Stimulated activated CD4-positive, alpha-beta T cell treated with anti-CD3 and anti-CD28 coated beads, Interleukin-12 subunit alpha, Interleukin-12 subunit beta, amount 100 ng/mL, for 48 hours (primary cell): ENCODE measurements at places on chromosomes 2 and 18.

GRCh38 chr2:157603198-157603597 is 25.5 kb downstream of the ACVR1C start:
- DNase-seq = no peak

DNA sequence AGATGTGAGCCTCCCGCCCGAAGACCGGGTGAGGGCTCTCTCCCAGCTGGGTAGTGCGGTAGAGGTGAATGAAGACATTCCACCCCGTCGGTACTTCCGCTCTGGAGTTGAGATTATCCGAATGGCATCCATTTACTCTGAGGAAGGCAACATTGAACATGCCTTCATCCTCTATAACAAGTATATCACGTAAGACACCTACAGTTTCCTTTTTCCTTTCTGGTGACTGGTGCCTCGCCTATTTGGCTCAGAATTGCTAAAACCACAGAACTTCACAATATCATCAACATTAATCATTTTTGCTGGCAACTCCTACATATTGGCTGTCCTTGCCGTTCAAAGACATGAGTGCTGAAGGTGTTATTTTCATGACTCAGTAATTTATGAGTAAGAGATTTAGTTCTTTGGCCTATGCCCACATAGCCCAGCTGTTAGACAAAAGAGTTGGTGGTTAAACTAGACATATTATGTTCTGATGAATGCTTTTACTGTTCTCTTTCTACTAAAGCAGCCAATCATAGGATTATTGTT is 2.2 kb downstream of the STAMBP start:
- no peak for DNase-seq

GRCh38 chr2:8835279-8835678 is 2.1 kb downstream of the KIDINS220 start:
- DNase-seq = no peak

GRCh38 chr2:24592441-24593100 is 101.5 kb downstream of the NCOA1 start:
- DNase-seq = no peak

DNA sequence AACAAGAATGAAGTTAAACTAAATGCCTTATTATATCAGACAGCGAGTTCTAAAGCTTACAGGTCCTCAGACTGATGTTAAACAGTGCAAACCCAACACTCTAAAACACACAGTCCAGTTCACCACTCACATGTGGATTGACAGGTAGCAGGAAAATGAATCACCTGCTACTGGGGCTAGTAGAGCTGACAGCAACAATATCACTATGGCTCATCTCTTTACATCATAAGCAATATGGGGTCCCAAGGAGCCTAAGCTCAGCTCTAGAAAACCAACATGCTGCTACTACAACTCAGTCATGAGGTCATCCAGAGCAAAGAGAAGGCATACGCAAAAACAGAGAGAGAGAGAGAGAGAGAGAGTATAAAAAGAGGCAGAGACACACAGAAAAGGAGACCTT is 145.4 kb downstream of the NBAS start:
- DNase-seq = no peak

DNA sequence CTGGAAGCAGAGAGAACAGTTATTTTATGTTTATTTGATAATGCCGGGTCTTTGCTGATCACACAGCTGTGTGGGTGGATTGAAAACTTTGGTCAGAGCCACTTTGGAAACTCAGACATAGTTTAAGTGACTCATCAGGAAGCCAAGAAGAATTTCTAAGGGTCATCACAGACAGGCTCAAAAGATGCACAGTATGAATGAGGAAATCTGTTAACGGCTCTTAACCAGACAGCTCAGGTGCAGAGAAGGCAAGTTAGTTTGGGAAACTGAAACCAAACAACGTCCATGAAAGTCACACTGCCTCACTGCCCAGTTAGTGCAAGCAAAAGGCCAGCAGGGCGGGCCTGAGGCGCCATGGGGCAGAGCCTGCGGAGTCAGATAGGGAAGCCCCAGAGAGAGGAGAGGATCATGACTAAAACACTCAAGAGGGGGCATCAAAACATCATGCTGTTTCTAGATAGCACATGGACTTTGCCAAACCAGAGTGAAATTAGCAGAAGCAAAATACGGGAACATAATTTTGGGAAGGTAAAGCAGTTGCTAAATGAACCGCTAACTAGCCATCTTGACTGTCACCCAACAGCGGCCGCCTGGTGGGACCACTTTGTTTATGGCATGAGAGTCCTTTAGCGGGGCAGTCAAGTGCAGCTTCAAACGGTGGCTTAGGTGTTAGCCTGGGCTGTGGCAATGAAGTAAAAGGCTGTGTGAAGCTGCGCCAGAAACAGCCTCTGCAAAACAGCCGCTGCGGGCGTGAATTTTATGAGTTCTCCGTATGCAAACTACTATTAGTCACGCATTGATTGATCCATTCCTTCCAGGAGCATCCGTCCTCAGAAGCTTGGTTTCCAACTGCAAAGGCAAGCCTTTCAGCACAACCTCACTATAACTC is 101.2 kb downstream of the KCTD18 start:
- no peak for DNase-seq

GRCh38 chr18:51655327-51655698 is 457.8 kb upstream of the MEX3C start:
- no peak for DNase-seq

DNA sequence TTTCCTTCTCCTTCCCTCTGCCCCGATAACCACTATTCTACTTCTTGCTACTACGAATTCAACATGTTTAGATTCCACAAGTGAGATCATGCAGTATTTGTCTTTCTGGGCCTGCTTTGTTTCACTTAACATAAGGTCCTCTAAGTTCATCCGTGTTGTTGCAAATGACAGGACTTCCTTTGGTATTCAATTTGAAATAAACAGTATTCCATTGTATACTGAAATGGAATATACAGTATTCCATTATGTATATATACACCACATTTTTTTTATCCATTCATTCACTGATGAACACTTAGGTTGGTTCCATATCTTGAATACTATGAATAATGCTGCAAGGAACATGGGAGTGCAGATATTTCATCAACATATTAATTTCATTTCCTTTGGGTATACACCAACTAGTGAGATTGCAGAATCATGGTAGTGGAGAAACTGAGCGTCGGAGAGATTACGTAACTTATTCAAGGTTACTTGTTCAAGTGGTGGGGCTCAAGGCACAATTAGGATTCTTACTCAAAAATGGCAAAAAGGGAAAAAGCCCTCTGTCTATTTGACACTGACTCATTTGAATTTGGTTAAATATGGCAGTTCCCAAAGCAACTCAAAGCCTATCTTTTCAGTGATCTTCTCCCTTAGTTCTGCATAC is 85.1 kb downstream of the CHN1 start:
- no peak for DNase-seq

- DNase-seq = no peak
Measured at GRCh38 chr2:182509216-182509615, 82.4 kb upstream of the PDE1A start.

DNA sequence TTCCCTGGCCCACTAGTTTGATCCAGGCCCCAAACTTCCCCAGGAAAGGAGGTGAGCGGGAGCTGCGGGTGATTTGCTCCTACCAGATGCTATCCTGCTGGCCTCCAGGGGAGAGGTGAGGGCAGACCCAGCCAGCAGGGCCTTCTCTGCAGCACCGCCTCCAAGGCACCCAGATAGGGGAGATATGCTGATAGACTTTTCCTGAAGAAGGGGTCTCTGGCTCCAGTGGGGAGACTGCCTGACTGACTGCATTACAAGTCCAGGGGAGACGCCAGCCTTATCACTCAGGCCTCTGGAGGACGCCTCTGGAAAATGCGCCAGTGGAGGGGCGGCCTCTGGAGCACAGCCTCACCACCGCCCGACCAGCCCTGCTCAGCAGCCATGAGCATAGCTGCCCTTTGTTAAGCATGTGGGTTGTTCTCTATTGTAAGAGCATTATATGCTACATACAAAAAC is 60.6 kb upstream of the SMAD7 start:
- DNase-seq = no peak

GRCh38 chr2:212269005-212269404 is 269.6 kb downstream of the ERBB4 start:
- DNase-seq = no peak

GRCh38 chr2:127542231-127542630 is 6.7 kb downstream of the MYO7B start:
- no peak for DNase-seq

- no peak for DNase-seq
Measured at GRCh38 chr2:200155652-200156051, 150.8 kb upstream of the SPATS2L start.

- DNase-seq = no peak
Measured at GRCh38 chr2:28085201-28085600, 194.7 kb downstream of the BABAM2 start.

GRCh38 chr18:62331581-62332356 is 6.7 kb downstream of the TNFRSF11A start:
- no peak for DNase-seq

DNA sequence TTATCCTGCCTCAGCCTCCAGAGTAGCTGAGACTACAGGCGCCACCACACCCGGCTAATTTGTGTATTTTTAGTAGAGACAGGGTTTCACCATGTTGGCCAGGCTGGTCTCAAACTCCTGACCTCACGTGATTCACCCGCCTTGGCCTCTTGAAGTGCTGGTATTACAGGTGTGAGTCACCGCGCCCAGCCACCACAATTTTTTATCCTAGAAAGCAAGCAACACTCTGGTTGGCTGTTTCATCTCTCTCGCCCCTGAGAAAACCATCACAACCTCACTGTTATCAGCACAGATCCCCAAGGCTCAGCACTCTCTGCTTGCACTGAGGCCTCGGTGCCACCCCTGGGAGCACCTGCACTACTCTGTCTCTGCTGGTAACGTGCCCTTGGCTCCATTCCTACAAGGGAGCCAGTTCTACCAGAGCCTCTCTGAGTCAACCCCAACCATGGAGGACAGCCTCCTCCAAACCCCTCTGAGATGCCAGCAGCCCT is 134.8 kb upstream of the AGAP1 start:
- no peak for DNase-seq

- no peak for DNase-seq
Measured at GRCh38 chr2:160491911-160492371, 1.7 kb downstream of the RBMS1 start.

DNA sequence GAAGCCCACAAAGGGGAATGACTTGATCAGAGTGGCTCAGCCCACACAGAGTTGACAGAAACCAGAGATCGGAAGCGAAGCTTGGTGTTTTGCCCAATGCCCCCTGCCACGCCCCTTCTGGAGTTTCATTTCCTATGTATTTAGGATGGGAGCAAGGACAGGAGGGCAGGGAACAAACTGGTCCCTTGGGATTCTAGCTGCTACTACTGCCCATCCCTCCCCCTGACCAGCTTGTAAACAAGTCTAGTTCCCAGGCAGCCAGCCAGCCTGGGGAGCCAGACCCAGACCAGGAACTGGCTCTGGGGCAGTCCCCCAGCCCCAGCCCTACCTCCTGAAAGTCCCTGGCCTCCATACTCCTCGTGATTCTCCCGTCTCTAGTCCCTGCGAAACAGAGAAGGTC is 8.3 kb downstream of the WNT6 start:
- no peak for DNase-seq

GRCh38 chr18:56019908-56020307 is 431.9 kb upstream of the TCF4 start:
- DNase-seq = no peak

DNA sequence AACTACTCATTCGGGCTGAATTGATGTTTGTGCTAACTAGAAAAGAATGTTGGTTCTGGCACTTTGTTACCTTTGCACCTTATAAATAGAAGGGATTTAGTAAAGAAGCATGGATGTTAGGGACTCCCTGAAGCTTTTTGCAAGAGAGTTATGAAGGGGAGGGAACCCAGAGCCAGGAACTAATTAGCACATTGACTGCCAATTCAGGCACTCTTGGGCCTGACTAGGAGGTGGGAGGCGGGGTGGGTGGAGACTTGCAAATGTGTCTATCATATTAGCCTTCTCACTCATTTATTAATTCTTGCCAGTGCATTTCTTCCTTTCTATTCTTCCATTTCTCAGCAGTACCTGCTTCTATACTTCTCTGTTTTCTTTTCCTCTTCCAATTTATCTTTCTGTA is 1022.4 kb downstream of the TMEM182 start:
- DNase-seq = no peak

- no peak for DNase-seq
Measured at GRCh38 chr18:51251625-51252024, 54.1 kb upstream of the MEX3C start.
